Osteoblast (primary cell): ENCODE measurements at places on chromosomes 7 and 10.
A peak's percentile ranks its signal among the peaks of the same experiment; 100 is the strongest.

GRCh38 chr7:12094365-12094921, 116.7 kb upstream of the TMEM106B start:
- no peaks in the 10 kb centered on the region for H3K36me3 ChIP-seq
- no peaks in the 10 kb centered on the region for H3K27me3 ChIP-seq
- no peaks in the 10 kb centered on the region for H3K4me1 ChIP-seq
- no peak overlapping the region for H3K27ac ChIP-seq
- H3K4me3 ChIP-seq, result no peak overlapping the region
- no peak for DNase-seq

DNA sequence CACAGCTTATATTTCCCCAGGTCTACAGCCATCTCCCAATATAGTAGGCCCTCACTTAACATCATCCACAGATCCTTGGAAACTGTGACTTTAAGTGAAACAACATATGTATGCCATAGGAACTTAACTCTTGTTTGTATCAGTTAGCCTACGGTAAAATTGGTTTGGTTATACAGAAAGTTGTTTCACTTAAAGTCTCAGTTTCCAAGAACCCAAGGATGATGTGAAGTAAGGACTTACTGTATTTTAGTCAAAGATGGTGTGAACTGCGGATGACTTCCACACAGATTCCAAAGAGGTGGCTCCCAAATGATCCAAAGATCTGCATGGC, 56.4 kb upstream of the MRLN start:
- H3K4me1 ChIP-seq, result peaks cover 5% of the 10 kb centered on the region
- DNase-seq, result no peak
- no peaks in the 10 kb centered on the region for H3K27me3 ChIP-seq
- H3K27ac ChIP-seq, result no peak overlapping the region

DNA sequence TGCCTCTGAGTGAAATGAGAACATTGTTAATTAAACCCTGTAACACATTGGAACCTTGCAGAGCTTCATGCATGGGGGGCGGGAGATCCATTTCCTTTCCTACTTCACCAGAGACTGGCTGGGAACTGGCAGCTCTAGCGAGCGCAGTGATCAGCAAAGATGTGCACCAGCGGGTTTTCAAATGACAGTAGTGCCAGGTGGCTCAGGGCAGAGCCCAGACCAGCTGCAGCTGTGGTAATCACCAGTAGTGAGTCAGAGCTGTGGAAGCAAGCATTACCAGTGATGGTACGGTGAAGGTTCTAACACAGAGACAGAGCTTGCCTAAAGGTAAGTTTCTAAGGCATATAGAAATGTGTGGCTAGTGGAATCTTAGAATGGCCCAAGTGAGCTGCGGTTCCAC, 1009.7 kb upstream of the CELF2 start:
- no peaks in the 10 kb centered on the region for H3K36me3 ChIP-seq
- no peak overlapping the region for H3K4me3 ChIP-seq
- no peak for DNase-seq
- no peaks in the 10 kb centered on the region for H3K4me1 ChIP-seq

- no peaks in the 10 kb centered on the region for H3K27me3 ChIP-seq
- no peaks in the 10 kb centered on the region for H3K36me3 ChIP-seq
- no peak for DNase-seq
- no peak overlapping the region for H3K27ac ChIP-seq
- no peaks in the 10 kb centered on the region for H3K4me1 ChIP-seq
- H3K4me3 ChIP-seq, result no peak overlapping the region
These were observed 21.7 kb upstream of the ST8SIA6 start for GRCh38 chr10:17476073-17476472.

- H3K27me3 ChIP-seq, result no peaks in the 10 kb centered on the region
- H3K36me3 ChIP-seq, result no peaks in the 10 kb centered on the region
- H3K27ac ChIP-seq, result no peak overlapping the region
- no peak overlapping the region for H3K4me3 ChIP-seq
- peaks cover 15% of the 10 kb centered on the region for H3K4me1 ChIP-seq
These were observed 78.4 kb upstream of the DUSP5 start for GRCh38 chr10:110419265-110419664.

DNA sequence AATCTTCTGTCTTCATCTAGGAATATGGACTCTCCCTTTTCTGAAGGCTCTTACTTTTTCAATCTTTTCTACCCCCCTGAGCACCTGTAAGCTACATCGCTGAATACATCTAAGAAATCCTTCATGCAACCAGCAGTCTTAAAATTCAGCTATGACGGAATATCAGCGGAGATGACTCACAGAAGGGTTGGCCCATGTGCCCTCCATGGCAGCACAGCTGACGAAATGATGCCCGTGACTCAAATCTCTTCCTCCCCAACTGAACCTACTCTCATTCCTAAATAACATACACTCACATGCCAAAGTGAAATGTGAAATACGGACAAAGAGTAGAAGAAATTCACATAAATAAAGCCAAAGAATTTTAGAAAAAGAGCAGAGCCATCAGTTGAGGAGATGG, 30.3 kb upstream of the NCAPG2 start:
- no peak overlapping the region for H3K4me3 ChIP-seq
- H3K36me3 ChIP-seq, result peaks cover 66% of the 10 kb centered on the region
- no peaks in the 10 kb centered on the region for H3K27me3 ChIP-seq
- H3K27ac ChIP-seq, result no peak overlapping the region

GRCh38 chr7:151128716-151129115, 38.8 kb downstream of the GBX1 start:
- H3K4me1 ChIP-seq, result no peaks in the 10 kb centered on the region
- no peaks in the 10 kb centered on the region for H3K27me3 ChIP-seq
- no peak overlapping the region for H3K4me3 ChIP-seq
- no peak overlapping the region for H3K27ac ChIP-seq

DNA sequence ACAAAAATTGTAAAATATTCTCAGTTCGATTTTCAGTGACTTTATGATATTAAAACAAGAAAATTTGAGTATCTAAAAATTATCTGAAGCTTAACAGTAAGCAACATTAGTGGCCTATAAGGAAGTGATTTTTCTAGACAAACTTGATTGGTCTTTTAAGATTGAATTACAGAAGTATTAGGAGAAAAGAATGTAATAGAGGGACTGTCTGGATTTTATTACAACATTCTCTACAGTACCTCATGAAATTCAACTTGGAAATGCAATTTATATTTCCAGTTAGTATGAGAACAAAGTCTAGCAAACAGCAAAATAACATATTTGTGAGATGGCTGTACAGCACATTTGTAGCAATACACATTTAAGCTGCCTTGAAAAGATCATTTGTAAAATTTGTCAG, 18.8 kb downstream of the REEP3 start:
- H3K27me3 ChIP-seq, result no peaks in the 10 kb centered on the region
- DNase-seq, result no peak
- H3K4me3 ChIP-seq, result no peak overlapping the region

GRCh38 chr7:3866277-3866676, 565.2 kb downstream of the SDK1 start:
- no peaks in the 10 kb centered on the region for H3K4me1 ChIP-seq
- no peak overlapping the region for H3K27ac ChIP-seq
- no peaks in the 10 kb centered on the region for H3K36me3 ChIP-seq
- H3K27me3 ChIP-seq, result no peaks in the 10 kb centered on the region
- no peak for DNase-seq
- H3K4me3 ChIP-seq, result no peak overlapping the region

GRCh38 chr7:48096273-48096672, 7.2 kb downstream of the UPP1 start:
- no peak overlapping the region for H3K27ac ChIP-seq
- peaks cover 26% of the 10 kb centered on the region for H3K4me1 ChIP-seq
- no peaks in the 10 kb centered on the region for H3K27me3 ChIP-seq
- DNase-seq, result no peak
- H3K36me3 ChIP-seq, result peaks cover 26% of the 10 kb centered on the region

DNA sequence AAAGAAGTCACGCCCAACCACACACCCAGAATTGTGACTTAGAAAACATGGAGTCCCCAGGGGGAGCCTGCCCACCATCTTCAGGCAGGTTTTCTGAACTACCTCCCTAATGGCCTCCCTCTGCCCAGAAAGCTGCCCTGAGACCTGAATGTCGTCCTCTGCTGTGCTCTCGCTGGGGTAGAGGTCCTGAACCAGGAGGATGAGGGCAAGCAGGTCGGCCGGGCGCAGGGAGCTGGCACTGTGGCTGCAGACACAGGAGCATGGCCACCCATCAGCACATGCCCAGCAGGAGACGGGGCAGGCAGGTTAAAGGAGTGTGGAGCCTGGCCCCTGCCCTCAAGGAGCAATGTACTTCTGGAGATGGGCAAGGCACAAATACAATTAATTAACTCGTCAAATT, 15.4 kb upstream of the PYROXD2 start:
- H3K4me1 ChIP-seq, result peaks cover 6% of the 10 kb centered on the region
- no peak overlapping the region for H3K4me3 ChIP-seq
- DNase-seq, result peak; percentile 52

GRCh38 chr7:18866359-18867036, 250.9 kb downstream of the TWIST1 start:
- no peaks in the 10 kb centered on the region for H3K36me3 ChIP-seq
- no peaks in the 10 kb centered on the region for H3K27me3 ChIP-seq
- peak; percentile 90 for DNase-seq
- H3K4me1 ChIP-seq, result peaks cover 19% of the 10 kb centered on the region
- peak overlapping the region; percentile 94 for H3K27ac ChIP-seq
- H3K4me3 ChIP-seq, result no peak overlapping the region

GRCh38 chr10:28849309-28849708, 172.0 kb downstream of the BAMBI start:
- no peak overlapping the region for H3K4me3 ChIP-seq
- no peaks in the 10 kb centered on the region for H3K36me3 ChIP-seq
- H3K4me1 ChIP-seq, result no peaks in the 10 kb centered on the region
- peaks cover 49% of the 10 kb centered on the region for H3K27me3 ChIP-seq
- H3K27ac ChIP-seq, result no peak overlapping the region

- H3K27ac ChIP-seq, result no peak overlapping the region
- no peak for DNase-seq
- peaks cover 2% of the 10 kb centered on the region for H3K4me1 ChIP-seq
- H3K27me3 ChIP-seq, result no peaks in the 10 kb centered on the region
- H3K4me3 ChIP-seq, result no peak overlapping the region
These were observed 67.7 kb upstream of the SVIL start for GRCh38 chr10:29702273-29703164.

DNA sequence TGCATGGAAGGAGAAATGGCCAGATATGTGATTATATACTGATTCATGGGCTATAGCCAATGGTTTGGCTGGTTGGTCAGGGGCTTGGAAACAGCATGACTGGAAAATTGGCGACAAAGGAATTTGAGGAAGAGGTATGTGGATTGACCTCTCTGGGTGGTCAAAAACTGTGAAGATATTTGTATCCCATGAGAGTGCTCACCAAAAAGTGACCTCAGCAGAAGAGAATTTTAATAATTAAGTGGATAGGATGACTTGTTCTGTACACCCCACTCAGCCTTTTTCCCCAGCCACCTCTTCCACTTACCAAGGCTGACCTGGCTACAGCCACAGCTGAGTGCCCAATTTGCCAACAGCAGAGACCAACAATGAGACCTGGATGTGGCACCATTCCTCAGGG, 146.7 kb downstream of the GPR37 start:
- H3K36me3 ChIP-seq, result no peaks in the 10 kb centered on the region
- no peak overlapping the region for H3K4me3 ChIP-seq
- no peak overlapping the region for H3K27ac ChIP-seq
- no peaks in the 10 kb centered on the region for H3K27me3 ChIP-seq
- no peak for DNase-seq
- no peaks in the 10 kb centered on the region for H3K4me1 ChIP-seq

DNA sequence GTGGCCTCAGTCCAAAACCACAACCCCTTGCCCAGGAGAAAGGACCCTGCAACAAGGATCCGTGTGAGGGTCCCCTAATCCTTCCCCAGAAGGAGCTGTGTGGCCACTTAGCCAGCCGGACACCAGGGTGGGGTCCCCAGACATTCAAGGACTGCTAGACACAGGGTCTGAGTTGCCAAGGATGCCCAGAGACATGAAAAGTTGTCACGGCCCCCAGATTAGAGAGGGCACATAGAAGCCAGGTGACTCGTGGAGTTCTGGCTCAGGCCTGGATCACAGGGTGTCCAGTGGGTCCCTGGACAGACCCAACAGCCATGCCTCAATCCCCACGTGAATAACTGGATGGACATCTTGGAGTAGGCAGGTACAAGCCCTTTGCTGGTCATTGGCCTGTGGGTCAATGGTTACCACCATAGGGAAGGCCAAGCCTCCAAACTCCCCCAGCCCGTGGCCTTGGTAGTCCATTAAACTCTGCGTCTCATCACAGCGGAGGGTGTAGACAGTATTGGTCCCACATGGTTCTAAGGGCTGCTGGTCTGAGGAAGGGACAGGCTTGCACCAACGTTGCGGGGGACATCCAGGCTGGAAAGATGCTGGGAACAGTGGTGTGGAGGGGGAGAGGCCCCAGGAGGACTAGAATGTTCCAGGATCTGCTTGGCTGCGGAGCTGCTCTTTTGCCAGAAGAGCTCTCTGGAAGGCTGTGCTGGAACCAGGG, 205.9 kb upstream of the PPP2R2D start:
- H3K4me3 ChIP-seq, result no peak overlapping the region
- H3K27me3 ChIP-seq, result no peaks in the 10 kb centered on the region
- no peaks in the 10 kb centered on the region for H3K36me3 ChIP-seq
- DNase-seq, result peak; percentile 54
- H3K27ac ChIP-seq, result no peak overlapping the region
- no peaks in the 10 kb centered on the region for H3K4me1 ChIP-seq

- H3K27ac ChIP-seq, result no peak overlapping the region
- H3K27me3 ChIP-seq, result no peaks in the 10 kb centered on the region
- DNase-seq, result no peak
- peaks cover 14% of the 10 kb centered on the region for H3K4me1 ChIP-seq
- no peaks in the 10 kb centered on the region for H3K36me3 ChIP-seq
These were observed 154.7 kb downstream of the PTPN20 start for GRCh38 chr10:47065903-47066302.

DNA sequence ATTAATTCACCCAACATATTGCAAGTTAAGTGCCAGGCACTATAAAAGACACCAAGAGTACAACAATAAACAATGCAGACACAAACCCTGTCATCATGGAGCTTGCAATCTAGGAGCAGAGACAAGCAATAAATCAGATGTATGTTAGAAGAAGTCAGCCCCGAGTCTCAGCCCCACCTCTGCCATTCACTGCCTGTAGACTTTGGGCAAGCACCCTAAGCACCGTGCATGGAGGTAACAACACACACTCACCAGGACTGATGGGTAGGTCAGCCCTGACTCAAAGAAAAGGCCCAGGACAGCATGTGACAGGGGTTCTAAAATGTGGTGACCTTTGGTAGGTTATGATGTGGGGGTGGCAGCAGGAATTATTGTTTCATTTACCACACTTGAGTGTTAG, 49.3 kb upstream of the PLEKHA1 start:
- H3K4me3 ChIP-seq, result no peak overlapping the region
- no peaks in the 10 kb centered on the region for H3K36me3 ChIP-seq
- DNase-seq, result no peak
- H3K27me3 ChIP-seq, result peaks cover 9% of the 10 kb centered on the region
- peaks cover 10% of the 10 kb centered on the region for H3K4me1 ChIP-seq
